ENCODE measurements at places on chromosomes 7 and 10.

GRCh38 chr10:77501152-77501845, 136.3 kb downstream of the KCNMA1 start:
- DNase-seq, result peak; percentile 90

DNA sequence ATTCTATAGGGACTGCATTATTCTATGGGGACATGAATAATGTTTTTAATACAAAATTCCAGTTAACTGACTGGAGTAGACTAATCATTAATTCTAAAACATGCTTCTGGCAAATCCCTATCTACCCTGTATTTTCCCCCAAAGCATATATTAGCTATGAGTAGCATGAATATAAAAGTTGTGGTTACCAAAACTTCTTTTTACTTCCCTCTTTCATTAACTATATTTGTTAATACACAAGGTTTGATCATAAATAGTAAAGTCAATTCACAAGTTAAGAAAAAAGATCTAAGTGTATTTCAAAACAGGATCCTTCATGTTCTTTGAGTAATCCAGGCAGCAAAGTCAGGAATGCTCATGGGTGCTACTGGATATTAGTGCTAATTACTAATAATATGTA, 2.9 kb upstream of the RALA start:
- DNase-seq, result no peak

- no peak for DNase-seq
Observed at GRCh38 chr7:50145801-50146338, 52.8 kb upstream of the ZPBP start.

- DNase-seq, result no peak
Observed at GRCh38 chr10:22053048-22053447, 49.5 kb upstream of the DNAJC1 start.

DNA sequence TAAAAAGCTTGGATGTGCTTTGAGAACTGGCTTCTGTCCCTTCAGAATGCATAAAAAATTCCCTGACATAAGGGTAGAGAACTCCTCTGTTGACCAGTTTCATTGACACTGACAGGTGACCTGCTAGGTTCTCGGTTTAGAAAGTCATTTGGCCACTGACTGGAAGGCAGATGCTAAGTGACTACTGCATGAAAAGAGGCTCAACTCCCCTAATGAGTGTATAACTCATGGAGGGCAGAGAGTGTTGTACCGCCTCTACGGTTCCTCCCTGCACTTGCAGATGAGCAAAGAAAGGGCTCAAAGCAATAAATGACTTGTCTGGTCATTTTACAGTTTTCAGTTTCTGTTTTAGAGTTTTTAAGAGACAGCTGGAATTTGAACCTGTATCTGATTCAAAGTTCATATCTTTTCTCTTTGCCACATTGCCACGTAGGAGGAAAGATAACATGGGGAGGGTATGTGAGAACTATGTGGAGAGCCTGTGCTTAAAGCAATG, 2.9 kb upstream of the FGL2 start:
- DNase-seq, result no peak

GRCh38 chr7:5854738-5855137, 25.9 kb upstream of the OCM start:
- no peak for DNase-seq

- no peak for DNase-seq
Observed at GRCh38 chr7:8913682-8914081, 480.3 kb downstream of the NXPH1 start.

DNA sequence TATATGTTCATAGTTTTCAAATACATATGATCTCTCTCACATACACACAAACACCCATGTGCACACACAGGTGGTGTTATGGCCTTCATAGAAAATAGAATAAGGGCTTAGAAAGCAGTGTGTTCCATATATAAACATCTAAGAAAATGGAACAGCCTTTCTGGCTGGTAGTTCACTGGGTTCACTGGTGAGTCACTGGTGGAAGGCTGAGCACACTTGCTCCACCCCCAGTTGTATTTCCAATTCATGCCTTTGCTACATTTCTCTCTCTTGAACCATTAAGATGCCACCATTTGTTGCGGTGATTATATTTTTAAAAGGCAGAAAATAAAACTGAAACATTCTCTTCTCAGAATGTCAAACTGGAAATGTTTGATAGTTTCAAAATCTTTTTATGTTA, 252.1 kb downstream of the GLI3 start:
- DNase-seq, result no peak
